ENCODE measurements at places on chromosomes 3 and 15.
A peak's percentile ranks its signal among the peaks of the same experiment; 100 is the strongest.

DNA sequence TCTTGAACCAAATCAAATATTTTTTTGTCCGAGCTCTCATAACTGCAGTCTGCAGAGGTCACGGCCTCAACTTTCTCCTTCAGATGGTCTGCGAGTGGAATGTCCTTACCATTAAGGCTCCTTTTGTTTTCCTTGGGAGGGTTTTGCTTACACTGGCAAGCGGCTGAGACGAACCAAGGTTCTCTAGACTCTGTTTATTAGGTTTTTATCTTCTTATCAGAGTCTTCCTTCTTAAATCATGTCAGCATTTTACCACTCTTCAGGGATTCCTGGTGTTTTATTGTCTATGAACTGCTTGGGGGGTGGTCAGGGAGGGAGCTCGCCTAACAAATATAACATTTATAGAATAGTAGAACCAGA, 773.7 kb upstream of the NR2F2 start:
- no peaks in the 10 kb centered on the region for H3K36me3 ChIP-seq
- peak overlapping the region; percentile 51 for H3K27ac ChIP-seq
- peaks cover 34% of the 10 kb centered on the region for H3K4me1 ChIP-seq
- H3K4me3 ChIP-seq: no peak overlapping the region

DNA sequence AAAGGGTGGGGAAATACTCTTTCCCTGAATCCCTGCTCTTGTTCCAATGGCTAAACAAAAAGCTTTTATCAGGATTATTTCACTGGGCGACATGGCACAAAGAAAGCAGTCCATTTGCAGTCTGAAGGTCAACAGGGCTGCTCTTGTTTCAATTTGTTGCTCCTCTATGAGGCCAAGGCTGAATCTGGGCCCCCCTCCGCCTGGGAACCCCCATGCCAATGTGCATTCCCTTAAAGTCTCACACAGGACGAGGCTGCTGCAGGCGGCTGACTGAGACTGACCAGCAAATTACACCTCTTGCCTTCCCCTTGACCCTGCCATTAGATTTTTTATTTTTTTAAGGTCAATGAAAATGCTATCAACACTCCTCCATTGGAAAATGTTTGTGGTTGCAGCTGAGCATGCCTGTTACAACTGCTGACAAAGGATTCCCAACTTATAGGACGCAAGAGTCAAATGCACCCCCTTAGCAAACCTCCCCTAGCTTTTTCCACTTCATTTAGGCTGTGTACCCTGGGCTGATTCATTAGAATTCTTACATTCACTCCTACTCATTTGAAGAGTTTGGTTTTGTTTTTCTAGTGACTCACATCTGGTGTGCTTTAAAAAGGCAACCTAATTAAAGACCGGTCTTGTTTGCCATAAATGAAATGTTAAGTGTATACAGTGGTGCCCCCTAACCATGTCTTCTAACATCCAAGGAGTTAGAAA, 60.8 kb upstream of the ARHGEF3 start:
- no peak overlapping the region for H3K4me3 ChIP-seq
- no peak for DNase-seq
- peaks cover 9% of the 10 kb centered on the region for H3K4me1 ChIP-seq
- peak overlapping the region; percentile 29 for H3K27ac ChIP-seq

DNA sequence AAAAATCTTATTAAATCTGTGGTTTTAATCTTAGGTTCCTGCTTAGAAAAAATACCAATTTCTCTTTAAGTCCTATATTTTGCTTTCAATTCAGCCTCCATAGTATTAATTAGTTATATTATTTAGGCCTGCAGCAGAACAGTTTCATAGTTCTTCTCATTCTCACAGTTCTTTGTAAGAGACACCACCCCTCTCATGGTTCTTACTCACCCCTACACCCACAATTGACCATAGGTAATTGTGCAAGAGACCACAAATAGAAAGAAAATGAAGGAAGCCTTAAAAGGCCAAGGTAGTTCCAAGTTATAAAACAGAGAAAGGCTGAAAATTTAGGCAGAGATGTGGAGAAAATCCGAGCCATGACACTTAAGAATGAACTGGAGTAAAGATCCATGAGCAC, 415.3 kb downstream of the TIGIT start:
- H3K27ac ChIP-seq: no peak overlapping the region
- H3K4me1 ChIP-seq: peaks cover 18% of the 10 kb centered on the region
- H3K4me3 ChIP-seq: no peak overlapping the region
- DNase-seq: no peak
- no peaks in the 10 kb centered on the region for H3K36me3 ChIP-seq

- no peak for DNase-seq
- no peak overlapping the region for H3K27ac ChIP-seq
- H3K4me1 ChIP-seq: no peaks in the 10 kb centered on the region
- H3K4me3 ChIP-seq: no peak overlapping the region
- H3K27me3 ChIP-seq: no peaks in the 10 kb centered on the region
- no peaks in the 10 kb centered on the region for H3K36me3 ChIP-seq
Measured at GRCh38 chr3:128395500-128396162, 71.1 kb downstream of the DNAJB8 start.

DNA sequence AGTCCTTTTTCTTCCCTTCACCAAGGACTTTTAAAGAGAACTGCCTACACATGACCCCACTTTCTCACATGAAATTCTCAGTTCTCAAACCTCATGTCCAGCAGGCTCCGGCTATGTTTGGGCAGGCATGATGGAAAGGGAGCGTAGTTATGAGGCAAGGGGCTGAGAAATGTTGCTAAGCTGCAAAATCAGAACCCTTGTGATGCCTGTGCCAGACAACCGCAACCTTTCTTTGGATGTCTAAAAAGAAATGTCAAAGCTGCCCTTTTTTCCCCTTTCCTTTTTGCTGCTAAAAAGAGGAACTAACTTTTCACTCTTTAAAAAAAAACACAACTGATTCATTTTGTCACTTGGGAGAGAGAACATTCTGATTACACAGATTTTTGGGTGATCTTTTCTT, 19.2 kb downstream of the GNB4 start:
- no peak overlapping the region for H3K4me3 ChIP-seq
- no peak for DNase-seq
- no peak overlapping the region for H3K27ac ChIP-seq

GRCh38 chr3:82627733-82628132, 866.3 kb upstream of the GBE1 start:
- H3K4me1 ChIP-seq: no peaks in the 10 kb centered on the region
- H3K27me3 ChIP-seq: no peaks in the 10 kb centered on the region
- no peaks in the 10 kb centered on the region for H3K36me3 ChIP-seq
- no peak overlapping the region for H3K4me3 ChIP-seq

- H3K27ac ChIP-seq: no peak overlapping the region
- no peak for DNase-seq
- no peaks in the 10 kb centered on the region for H3K27me3 ChIP-seq
- H3K4me1 ChIP-seq: no peaks in the 10 kb centered on the region
Measured at GRCh38 chr3:13693441-13693840, 144.5 kb downstream of the FBLN2 start.

DNA sequence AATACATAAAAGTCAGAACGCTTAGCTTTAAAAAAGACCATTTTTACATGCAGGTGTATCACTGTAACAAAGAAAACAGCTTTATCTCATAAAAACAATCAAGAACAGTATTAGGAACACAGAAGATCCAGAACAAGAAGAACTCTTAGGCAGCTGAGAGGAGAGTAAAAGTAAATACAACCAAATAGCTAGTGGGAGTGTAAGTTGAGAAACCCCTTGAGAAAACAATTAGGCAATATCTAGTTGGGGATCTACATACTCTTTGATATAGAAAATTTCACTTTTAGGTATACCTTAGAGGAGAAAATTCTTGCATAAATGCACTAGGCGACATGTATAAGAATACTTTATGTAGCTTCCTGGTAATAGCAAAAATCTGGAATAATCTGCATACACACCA, 7.5 kb downstream of the TMF1 start:
- peaks cover 100% of the 10 kb centered on the region for H3K36me3 ChIP-seq
- H3K4me1 ChIP-seq: no peaks in the 10 kb centered on the region
- no peak for DNase-seq
- no peaks in the 10 kb centered on the region for H3K27me3 ChIP-seq
- no peak overlapping the region for H3K4me3 ChIP-seq
- no peak overlapping the region for H3K27ac ChIP-seq

GRCh38 chr15:69845159-69845558, 252.6 kb downstream of the TLE3 start:
- H3K27ac ChIP-seq: no peak overlapping the region
- DNase-seq: no peak
- H3K4me3 ChIP-seq: no peak overlapping the region

GRCh38 chr3:124492824-124493223, 237.4 kb upstream of the UMPS start:
- H3K27me3 ChIP-seq: no peaks in the 10 kb centered on the region
- H3K36me3 ChIP-seq: no peaks in the 10 kb centered on the region
- no peak overlapping the region for H3K27ac ChIP-seq
- H3K4me1 ChIP-seq: no peaks in the 10 kb centered on the region

GRCh38 chr3:37216597-37217097, 42.3 kb upstream of the LRRFIP2 start:
- no peak for DNase-seq
- H3K27me3 ChIP-seq: no peaks in the 10 kb centered on the region
- H3K4me3 ChIP-seq: no peak overlapping the region
- H3K27ac ChIP-seq: no peak overlapping the region
- H3K36me3 ChIP-seq: no peaks in the 10 kb centered on the region

GRCh38 chr3:142501004-142501926, 53.4 kb upstream of the XRN1 start:
- no peak for DNase-seq
- H3K27ac ChIP-seq: peak overlapping the region; percentile 1
- H3K4me3 ChIP-seq: no peak overlapping the region
- H3K27me3 ChIP-seq: no peaks in the 10 kb centered on the region

DNA sequence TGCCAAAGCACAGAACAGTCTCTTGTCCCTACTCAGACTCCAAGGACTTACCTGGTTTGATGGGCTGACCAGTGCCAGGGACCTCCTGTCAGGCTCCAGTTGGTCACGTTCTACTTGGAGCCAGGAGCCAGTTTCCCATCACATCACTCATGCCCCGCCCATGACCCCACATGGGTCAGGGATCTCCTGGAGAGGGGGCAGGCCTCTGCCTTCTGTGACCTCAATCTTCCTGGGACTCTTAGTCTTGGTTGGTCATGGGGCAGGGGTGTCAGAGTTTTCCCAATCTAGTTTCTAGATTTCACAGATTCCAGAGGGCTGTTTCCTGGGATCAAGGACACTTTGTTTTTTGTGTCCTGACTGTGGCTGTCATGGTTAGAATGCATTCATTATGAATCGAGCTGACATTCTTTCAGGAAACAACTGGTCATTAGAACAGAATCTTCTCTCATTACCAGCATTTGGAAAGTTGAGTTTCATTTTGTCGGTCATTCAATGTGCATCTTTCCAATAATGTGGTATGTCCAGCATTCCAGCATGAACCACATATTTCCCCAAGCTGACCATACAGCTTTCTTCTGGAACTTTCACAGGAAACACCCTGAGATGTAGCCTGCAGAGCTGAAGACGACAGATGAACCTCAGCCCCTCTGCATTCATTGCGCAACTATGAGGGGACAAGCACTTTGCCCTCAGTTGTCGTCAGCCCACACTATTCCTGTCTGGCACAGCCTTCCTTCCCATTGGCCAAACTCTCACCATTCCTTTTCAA, 19.8 kb downstream of the CYP19A1 start:
- H3K4me1 ChIP-seq: no peaks in the 10 kb centered on the region
- no peaks in the 10 kb centered on the region for H3K36me3 ChIP-seq
- DNase-seq: no peak

DNA sequence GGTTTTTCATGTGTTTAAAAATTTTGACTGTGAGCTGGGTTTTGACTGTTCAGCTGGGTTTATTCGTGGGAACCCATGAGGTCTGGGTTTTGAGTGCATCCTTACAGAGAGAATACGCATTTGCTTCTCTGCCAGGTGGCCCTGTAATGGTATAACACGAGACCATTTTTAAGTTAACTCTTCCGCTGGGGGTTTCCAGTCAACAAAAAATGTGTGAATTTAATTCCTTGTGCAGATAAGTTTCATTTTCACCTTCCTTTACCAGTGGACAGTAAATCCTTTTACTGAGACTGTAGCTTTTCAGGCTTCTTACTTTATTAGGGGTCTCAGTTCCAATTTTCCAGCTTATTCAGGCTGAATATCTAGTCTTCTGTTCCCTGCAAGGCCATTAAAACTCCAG, 149.6 kb downstream of the OPA1 start:
- no peaks in the 10 kb centered on the region for H3K36me3 ChIP-seq
- H3K27me3 ChIP-seq: no peaks in the 10 kb centered on the region
- no peaks in the 10 kb centered on the region for H3K4me1 ChIP-seq
- no peak for DNase-seq

- H3K36me3 ChIP-seq: peaks cover 79% of the 10 kb centered on the region
- H3K4me3 ChIP-seq: no peak overlapping the region
- no peak for DNase-seq
Measured at GRCh38 chr3:120399372-120399771, 50.2 kb upstream of the LRRC58 start.

- no peak overlapping the region for H3K4me3 ChIP-seq
- no peaks in the 10 kb centered on the region for H3K4me1 ChIP-seq
- DNase-seq: no peak
- H3K36me3 ChIP-seq: no peaks in the 10 kb centered on the region
Measured at GRCh38 chr3:13141183-13141582, 68.0 kb upstream of the IQSEC1 start.

DNA sequence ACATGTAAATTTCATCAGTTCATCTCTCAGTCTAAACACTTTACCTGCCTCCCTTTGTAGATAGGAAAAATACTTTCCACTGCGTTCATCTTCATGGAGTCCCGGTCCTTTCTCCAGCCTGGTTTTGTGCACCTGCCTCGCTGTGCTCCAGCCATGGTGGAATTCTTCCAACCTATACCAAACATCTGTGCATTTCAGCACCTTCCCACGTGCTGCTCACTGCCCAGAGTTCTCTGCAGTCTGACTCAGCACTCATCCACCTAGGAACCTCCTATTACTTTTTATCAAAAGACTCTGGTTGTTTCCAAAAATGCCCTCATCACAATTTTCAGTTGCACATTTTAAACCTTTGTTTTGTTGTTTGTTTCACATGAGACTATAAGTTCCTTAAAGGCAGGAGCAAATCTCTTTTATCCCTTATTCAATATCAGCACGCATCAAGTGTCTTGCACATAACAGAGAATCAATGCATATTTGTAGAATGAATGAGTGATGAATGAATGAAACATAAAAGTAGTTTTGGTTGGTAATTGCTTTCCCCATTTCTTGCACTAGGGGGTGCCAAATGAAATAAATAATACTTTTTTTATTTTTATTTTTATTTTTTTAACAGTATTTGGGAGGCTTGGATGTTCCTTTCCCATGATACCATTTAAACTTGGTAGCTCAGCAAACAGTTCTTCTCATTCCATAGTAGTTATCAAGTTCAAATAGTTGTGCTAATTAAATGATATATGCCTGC, 30.2 kb upstream of the ADAMTS9 start:
- no peak for DNase-seq
- H3K36me3 ChIP-seq: no peaks in the 10 kb centered on the region
- no peaks in the 10 kb centered on the region for H3K4me1 ChIP-seq
- H3K27ac ChIP-seq: no peak overlapping the region
- H3K4me3 ChIP-seq: no peak overlapping the region
- H3K27me3 ChIP-seq: no peaks in the 10 kb centered on the region

All from RWPE2 (cell line).